ENCODE measurements at places on chromosomes 2 and 18.

DNA sequence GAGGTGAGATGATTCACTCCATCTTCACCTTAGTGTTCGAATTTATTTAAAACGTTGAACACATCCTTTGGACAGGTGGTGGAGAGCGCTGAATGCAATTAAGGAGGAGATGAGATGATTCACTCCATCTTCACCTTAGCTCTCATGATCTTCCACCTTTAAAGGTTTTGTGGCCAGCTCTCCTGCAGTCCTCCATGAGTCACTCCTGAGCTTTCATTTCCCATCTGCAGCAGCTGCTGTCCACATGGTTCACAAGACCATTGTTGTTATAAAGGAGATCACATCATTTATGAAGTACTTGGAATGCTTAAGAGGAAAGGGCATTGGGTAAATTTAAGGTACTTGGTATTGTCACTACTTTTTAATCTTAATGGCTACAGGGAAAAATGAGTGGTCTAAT is 298.5 kb downstream of the PAX3 start:
- no peak for DNase-seq

GRCh38 chr2:34652636-34653035 is 1053.5 kb upstream of the FAM98A start:
- no peak for DNase-seq

- DNase-seq, result no peak
Observed at GRCh38 chr2:143732871-143733270, 603.7 kb downstream of the ARHGAP15 start.

- no peak for DNase-seq
Observed at GRCh38 chr2:221104361-221104811, 467.7 kb downstream of the EPHA4 start.

- DNase-seq, result no peak
Observed at GRCh38 chr2:215499331-215499730, 63.5 kb upstream of the FN1 start.

Data from activated CD4-positive, alpha-beta T cell treated with anti-CD3 and anti-CD28 coated beads for 1 hour (primary cell).